ENCODE measurements at places on chromosomes 7 and 10.

DNA sequence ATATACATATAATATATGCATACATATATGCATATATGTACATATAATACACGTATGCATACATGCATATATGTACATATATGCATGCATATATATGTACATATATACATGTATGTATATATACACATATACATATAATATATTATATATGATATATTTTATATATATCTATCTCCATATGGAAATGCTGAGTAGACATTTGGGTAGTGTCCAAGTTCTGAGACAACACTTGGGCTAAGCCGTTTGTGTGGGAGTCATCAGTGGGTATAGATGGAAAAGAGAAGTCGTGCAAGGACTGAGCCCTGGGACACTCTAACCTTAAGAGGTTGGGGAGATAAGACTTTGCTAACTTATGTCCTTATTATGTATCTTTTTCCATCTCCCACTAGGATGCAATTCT, 165.2 kb upstream of the PODXL start:
- no peak for DNase-seq

DNA sequence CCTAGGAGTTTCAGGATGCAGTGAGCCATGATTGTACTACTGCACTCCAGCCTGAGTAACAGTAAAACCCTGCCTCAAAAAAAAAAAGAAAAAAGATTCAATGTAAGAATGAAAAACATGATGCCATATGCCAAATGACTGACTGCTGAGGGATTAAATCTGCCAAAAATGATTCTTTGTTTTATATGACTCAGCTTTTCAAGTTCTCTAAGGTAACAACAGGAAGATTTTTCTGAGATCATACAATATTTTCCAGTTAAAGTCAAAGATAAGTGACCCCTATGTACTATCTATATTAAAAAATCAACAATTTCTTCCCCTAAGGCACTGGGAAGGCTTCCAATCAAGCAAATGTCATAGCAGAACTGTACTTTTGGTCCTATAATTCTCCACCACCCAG, 271.2 kb upstream of the IMMP2L start:
- no peak for DNase-seq

DNA sequence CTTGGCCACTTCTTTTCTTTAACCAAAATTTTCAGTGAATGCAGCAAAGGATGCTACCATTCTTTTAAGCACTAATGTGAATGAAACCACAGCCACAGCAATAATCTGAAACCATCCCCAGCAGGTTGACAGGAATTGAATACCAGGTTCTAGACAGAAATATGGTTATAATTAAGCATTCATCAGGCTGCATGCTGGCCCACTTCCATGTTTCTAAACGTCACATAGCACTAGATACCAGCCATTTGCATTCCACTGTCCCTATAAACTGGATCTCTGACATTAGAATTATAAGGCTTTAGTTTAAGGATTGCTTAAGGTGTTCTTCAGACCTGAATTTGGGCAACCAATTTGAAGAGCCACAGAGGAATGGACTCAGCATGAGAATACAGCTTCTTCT, 340.8 kb upstream of the KLF6 start:
- no peak for DNase-seq

DNA sequence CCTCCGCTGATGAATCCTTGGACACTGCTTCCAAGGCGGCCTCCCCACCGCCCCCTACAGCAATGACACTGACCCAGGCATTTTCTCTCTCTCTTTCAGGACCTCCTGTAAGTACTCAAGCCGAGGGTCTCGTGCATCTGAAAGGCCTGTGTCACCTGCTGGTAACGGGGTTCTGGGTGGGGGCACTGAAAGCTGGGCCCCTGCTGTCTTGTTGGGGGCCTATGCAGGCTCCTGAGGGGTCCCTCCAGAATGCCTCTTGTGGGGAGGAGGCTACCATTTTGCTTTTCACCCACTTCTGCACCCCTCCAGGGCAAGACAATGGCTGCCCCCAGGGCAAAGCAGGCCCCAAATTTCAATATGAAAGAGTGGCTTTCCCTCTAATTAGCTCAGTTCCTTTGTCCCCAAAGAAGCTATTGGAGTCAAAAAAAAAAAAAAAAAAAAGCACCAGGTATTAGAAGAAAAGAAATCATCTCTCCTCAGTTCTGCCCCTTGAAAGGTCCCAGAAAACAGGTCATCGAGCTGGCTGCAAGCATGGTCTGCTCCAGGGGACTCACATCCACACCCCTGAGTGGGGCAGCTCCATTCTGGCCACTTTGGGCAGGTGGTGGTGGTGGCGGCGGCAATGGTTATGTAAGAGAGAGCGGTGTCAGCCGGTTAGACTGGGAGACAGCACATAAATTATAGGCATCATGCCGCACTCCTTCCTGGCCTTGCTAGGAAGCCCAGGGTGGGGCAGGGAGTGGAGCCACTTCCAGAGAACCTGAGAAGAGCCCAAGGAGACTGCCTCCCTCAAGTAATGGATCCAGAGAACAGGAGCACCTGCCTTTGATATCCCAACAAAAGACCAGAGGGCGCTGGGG, 66.2 kb downstream of the COL13A1 start:
- no peak for DNase-seq

DNA sequence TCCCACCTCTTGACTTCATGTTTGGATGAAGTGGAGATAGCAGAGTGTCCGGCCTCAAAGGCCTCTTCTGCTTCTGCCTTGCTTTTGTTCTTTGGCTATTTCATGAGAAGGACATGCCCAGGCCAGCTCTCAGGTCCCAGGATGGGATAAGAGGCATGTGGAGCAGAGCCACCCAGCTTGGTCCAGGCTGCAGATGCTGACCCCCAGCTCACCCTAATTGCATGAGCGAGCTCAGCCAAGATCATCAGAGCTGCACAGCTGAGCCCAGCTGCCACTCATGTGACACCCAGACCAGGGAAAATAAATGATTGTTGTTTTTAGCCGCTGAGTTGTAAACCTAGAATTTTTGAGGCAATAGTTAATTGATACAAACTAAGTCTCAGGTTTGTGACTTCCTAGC, 230.0 kb downstream of the PHF14 start:
- DNase-seq: no peak

DNA sequence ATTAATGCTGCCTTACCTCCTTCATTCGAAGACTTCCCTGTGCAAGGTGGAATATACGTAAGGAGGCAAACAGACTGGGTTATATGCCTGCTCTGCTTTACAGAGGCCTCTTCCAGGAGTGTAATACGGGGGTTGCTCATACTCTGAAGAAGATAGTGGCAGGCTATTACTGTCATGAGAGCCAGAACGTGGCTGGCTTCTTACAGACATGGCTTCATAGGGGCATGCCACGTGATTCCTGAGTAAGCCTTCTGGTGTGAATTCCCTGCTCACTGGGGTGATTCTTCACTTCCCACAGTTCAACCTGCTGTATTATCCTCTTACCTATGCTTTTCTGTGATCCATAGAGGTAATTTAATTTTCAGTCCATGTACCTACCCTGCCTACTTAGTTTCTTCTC, 141.8 kb downstream of the ST7 start:
- no peak for DNase-seq

GRCh38 chr10:3486346-3487065, 298.5 kb downstream of the KLF6 start:
- DNase-seq: no peak

- no peak for DNase-seq
Measured at GRCh38 chr10:116985611-116986010, 19.4 kb downstream of the SHTN1 start.

DNA sequence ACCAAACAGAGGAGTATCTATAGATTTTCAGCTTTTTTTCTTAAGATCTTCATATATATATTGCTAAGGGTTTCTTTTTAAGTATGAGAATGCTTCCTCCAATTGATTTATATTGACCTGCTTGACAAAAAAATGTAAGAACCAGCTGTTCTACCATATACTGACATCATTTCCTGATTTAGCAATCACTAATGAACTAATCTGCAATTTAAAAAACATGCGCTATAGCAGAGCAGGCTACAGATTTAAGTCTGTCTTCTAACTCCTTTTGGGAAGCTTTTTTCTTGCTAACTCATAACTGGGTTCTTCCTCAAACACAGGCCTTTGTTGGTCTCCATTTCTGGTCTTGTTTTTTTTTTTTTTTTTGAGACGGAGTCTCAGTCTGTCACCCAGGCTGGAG, 33.2 kb downstream of the ABCC2 start:
- DNase-seq: no peak

GRCh38 chr10:119221666-119222065, 14.3 kb downstream of the GRK5 start:
- no peak for DNase-seq

DNA sequence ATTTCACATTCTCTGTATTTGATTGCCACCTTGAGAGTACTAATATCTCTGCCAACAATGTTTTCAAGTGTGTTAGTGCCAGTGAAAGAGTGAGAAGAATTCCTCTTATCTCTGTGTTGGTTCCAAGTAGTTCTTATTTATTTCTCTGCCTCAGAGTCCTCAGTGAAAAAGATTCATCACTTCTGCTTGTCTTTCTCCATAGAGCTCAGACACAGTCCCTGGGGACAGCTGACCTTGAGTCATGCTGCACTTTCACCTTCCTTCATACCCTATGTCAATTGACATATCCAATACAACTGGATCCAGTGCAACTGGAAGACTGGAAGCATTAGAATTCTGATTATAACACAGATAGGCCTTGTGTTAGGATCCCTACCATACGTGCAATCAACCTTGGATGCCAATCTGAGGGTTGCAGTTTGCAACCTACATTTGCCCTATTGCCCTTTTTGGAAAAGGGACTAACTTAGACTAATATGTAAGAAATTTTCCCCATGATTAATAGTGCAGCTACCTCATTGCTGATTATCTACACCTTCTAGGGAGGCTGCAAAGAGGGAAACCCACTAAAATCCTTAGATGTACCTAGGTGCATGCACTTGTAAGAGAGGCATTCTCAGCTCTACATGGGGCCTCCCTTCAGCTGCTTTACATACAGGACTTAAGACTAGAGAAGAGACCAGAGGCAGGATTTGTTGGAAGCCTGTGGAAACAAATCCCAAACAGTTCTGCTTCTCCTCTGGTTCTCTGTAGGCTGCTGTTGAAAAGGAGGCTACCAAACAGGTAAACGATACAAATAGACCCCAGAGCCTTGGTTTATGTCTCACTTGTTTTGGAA, 8.4 kb downstream of the IFIT2 start:
- DNase-seq: no peak

DNA sequence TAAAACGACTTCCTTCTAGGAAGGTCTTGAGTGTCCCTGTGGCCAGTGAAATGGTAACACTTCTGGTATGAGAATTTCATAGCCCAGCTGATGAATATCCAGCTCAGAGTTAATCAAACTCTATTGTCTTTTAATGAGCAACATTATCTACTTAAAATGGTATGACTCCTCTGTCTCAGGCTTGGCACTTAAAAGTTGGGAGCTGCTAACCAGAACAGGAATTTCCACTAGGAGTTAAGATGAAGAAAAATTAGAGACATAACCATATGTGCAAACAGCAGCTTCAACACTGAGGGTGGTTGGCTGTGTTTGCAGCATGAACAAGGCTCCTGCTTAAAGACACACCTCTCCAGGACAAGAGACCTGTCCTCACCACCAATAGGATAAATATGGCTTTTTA, 46.8 kb downstream of the CH25H start:
- no peak for DNase-seq

GRCh38 chr7:88922944-88923343, 127.4 kb upstream of the TEX47 start:
- no peak for DNase-seq

GRCh38 chr10:1434912-1435692, 302.2 kb downstream of the ADARB2 start:
- no peak for DNase-seq
